Activated B cell treated with CpG ODN at 0.5 μM for 24 hours (primary cell): ENCODE measurements at places on chromosomes 2 and 18. TPM values are rescaled to one million over a fixed set of nuclear protein-coding genes. Genes with fewer than 3 reads are reported as not detected.

DNA sequence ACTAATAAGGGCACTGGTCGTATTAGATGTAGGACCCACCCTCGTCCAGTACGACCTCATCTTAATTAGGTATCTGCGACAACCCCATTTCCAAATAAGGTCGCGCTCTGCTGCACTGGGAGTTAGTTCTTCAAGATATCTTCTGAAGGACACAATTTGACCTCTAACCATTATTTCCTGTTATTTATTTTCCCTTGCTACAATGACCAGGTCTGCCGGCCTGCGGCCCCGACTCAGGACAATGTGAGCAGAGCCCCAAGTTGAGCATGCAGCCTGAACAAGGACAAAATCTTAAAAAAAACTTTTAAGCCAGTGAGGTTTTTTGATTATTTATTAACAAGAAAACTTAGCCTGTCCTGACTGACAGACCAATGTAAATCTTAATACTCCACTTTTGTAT lies 107.6 kb downstream of the SMIM21 start:
- no peak for DNase-seq

DNA sequence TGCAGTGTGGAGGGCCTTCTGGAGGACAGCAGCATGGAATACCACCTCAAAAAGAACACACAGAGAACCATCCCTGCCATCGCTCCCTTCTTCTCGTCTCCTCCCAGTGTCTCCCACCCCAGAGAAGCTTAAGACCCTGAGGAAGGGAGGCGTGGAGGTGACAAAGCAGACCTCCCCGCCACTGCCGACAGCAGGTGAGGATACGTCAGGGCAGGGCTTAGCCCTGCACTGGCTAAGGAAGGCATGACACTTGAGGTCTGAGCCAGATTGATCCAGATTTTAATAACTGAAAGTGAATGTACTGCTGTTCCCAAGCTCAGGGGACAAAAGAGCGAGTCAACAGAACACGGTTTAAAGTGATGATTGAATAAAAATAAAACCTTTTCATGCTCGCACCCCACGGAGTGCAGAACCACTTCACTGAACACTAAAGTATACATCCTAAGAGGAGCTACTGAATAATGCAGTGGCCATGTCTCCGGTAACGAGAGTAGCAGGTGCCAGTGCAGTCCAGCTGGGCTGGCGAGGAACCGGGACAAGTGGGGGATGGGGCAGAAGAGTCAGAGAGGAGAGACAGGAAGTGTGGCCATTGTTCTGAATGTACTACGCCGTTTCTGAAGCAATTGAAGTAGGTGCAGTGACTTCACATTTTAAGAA lies 391.0 kb downstream of the CDH2 start:
- no peak for DNase-seq

- no peak for DNase-seq
These were observed 87.6 kb downstream of the EIPR1 start for GRCh38 chr2:3289971-3290370.

The B4GALT6 gene
- total RNA-seq = 3.1 and 3.8 TPM in 2 replicates

- DNase-seq = no peak
These were observed 132.8 kb downstream of the ACOXL start for GRCh38 chr2:110865188-110865587.
